ENCODE measurements at places on chromosomes 16 and 17.

- no peak for DNase-seq
Measured at GRCh38 chr16:88844419-88845036, 12.2 kb downstream of the GALNS start.

DNA sequence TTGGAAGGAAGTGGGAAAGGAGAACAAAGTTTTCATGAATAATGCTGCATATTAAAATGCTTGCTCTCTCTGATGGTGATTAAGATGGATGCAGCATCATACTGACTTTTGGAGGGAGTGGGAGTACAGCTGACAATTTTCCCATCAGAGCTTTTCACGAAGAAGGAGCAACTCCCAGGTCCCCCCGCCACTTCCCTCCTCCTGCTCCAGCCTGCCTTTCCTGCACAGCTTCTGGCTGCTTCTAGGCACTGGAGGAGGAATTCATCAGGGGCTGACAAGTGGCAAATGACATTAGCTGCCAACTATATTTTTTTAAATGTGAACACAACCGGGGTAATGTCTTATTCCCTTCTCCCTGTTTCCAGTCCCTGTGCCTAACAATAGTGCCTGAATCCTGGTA lies 477.9 kb downstream of the SHISA9 start:
- DNase-seq = no peak

GRCh38 chr17:79794659-79795511 lies 2.0 kb downstream of the CBX8 start:
- no peak for DNase-seq

DNA sequence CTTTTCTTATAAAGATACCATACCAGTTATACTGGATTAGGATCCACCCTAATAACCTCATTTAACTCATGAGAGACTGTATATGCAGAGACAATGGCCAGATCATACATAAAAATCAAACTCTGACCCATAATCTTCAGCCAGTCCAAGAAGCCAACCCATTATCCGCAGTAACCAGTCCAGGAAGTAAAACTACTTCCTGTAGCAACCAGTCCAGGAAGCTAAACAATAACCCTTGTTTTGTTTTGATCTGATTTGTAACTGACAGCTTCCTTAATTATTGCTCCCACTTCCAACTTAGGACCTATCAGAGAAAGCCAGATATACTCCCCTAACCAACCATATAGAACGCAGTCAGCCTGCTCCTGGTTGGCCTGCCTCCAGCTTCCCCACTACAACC lies 19.2 kb upstream of the SSTR2 start:
- DNase-seq = no peak

GRCh38 chr16:22077700-22078313 lies 14.5 kb upstream of the VWA3A start:
- no peak for DNase-seq

- DNase-seq = no peak
Measured at GRCh38 chr17:2195729-2196128, 107.9 kb downstream of the SMG6 start.

- no peak for DNase-seq
Measured at GRCh38 chr17:47288531-47289116, 35.0 kb downstream of the ITGB3 start.

GRCh38 chr16:56042416-56042815 lies 148.9 kb upstream of the GNAO1 start:
- no peak for DNase-seq

GRCh38 chr17:27546624-27547300 lies 84.2 kb upstream of the LGALS9 start:
- DNase-seq = no peak

DNA sequence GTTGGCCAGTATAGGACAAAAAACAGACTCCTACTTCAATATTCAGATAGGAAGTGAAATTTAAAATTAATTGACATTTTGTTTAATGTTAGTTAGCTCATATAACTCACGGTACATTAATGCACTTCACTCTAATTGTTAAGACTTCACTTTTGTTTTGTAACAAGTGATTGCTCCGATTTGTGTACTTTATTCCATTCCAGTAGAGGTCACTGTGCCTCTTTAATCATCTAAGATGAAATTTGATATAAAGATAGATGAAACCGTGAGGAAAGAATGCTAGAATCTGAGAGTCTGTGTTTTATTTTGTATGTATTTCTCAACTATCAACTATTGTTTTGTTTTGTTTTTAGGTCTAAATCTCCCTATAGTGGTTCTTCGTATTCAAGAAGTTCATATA lies 29.0 kb downstream of the RBBP6 start:
- no peak for DNase-seq

DNA sequence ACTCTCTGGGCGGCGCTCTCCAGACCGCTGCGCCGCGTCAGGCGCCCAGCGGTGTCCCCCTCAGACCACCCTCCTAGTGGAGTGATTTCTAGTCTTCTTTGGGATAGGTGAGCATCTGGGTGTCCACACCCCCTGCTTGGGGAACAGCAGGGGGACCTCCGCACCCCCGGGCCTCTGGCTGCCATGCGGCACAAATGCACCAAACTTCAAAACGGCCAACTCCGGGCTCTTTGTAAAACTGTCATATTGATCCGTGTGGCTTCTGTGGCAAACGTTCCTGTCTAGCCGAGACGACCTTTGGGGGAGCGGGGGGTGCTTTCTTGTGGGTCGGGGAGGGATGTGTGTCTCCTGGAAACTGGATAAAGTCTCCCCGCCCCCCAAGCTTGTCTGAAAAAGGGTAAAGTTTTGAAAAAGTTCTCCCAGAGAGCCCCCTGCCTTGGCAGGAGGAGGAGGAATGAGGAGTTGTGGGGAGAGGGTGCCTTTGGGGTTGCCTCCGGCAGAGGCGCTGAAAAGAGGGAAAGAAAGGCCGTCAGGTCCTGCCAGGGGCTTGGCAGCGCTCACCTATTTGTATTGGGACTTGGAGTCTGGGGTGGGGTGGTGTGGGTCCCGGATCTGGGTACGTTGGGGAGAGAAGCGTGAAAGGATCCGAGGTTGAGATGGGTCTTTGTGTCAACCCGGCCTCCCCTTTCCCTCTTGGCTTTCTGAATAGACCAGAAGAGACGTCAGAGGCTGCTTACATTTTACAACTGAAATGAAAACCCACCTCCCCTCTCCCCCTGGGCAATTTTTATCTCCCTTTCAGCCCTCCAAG lies 2.2 kb upstream of the CHD3 start:
- no peak for DNase-seq

DNA sequence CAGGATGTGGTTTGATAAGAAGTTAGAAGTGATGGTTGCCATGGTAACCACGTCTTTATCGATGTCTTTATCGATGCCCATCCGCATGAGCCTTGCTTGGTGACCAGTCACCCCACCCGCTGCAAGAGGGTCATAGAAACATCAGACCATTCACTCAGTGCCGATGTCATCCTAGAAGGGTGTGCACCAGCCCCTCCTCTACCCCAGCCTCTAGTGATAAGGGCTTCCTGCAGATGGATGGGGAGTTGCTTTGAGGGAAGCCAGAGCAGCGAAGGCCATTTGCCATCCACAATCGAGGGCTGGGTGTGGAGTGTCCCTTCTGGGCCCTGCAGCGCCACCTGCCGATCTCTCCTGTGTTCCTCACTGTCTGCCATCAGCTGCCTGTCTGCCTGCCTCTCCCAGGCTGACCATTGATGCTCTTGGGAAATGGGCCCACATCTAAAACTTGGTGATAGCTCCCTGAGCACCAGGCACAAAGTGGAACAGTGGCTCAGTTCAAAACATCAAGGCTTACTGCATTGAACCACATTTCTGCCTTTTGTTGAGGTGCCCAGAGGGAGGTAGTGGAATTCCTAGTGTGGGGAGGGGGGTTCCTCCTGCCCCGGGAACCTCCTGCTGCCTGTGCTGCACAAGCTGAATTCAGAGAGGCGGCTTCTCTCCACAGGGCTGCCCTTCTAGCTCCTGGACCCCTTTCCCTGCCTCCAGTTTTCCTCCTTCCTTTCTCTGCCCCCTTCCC lies 8.9 kb downstream of the CALB2 start:
- peak; percentile 5 for DNase-seq

DNA sequence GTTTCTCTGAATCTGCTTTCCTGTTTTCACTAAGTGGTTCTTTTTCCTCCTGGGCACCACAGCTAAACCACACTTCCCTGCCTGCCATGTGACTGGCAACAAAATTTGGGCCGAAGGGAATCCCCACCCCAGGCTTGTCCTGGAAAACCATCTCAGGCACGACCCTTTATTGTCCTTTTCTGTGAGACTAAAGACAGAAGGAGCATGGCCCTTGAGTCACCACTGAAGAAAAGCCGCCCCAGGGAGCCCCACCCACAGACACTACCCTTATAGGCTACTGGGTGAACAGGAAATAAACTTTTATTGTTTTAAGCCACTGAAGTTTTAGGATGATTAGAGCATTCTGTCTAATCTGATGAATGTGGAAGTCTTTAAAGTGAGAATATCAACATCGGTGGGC lies 88.6 kb upstream of the BRD7 start:
- DNase-seq = no peak

GRCh38 chr17:50101346-50102163 lies 6.4 kb downstream of the PDK2 start:
- DNase-seq = peak; percentile 72

DNA sequence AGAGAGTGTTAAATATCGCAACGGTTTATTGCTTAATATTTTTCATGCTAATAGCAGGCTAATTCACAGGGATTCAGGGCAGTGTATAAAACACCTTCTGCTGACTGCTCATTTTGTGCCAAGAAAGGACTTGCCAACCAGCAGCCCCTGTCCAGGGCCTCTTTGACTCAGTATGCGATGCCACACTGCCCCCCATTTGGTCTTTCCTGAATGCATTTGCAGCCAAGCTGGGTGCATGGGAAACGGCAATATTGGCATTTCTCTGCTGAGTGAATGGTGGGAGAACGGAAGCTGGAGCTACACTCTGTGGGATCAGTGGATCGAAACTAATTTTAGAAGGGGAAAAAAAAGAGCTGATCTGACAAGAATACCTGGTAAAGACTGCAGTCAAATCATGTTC lies 152.9 kb upstream of the C16orf82 start:
- DNase-seq = no peak

DNA sequence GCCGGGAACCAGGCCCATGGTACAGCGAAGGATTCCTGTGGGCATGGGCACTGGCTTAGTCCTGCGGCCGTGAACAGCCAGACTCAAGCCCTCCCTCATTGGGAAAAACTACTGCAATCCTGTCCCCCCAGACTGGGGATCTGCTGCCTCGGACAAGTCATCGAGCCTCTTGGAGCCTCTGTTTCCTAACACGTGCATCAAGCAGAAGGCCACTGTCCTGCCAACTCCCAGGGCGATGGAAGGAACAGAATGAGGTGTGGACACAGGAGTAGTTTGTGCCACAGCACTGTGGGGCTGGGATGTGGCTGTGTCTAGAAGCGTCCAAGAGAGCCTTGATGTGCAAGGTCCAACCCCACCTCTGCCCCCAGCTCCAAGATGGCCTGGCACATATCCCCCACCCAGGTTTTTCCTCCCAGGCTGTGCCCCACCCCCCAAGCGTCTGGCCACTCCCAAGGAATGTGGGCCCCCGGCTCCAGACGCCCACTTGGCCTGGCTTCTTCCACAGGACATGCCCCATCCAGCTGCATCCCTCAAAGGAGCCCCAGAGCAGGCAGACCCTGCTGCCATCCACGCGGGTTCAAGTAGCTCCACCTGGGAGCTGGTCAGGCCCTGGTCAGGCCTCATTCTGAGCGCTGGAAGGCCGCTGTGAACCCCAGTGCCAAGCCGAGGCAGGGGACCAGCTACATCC lies 3.4 kb downstream of the CAMKK1 start:
- DNase-seq = no peak

DNA sequence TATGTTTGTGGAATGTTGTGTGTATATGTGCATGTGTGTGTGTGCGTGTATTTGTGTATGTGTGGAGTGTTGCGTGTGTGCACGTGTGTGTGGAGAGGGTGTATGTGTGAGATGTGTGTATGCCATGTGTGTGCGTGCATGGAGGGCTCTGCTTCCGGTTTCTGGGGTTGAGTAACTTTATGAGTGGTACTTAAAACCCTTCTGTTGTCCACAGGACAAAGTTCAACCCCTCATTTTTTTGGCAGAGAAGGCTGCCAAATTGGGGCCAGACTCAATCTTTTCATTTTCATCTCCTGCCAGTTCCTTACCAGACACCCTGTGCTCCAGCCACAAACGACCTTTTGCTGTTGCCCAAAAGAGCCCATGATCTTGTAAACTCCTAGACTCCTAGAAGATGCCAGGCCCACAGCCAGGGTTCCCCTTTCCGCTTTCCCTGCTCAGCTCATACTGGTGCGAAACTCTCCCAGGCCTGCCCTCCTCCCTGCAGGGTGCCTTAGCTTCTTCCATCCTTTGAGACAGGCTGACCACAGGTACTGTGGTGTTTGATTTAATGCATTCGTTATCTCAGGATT lies 100.2 kb downstream of the CMIP start:
- no peak for DNase-seq

DNA sequence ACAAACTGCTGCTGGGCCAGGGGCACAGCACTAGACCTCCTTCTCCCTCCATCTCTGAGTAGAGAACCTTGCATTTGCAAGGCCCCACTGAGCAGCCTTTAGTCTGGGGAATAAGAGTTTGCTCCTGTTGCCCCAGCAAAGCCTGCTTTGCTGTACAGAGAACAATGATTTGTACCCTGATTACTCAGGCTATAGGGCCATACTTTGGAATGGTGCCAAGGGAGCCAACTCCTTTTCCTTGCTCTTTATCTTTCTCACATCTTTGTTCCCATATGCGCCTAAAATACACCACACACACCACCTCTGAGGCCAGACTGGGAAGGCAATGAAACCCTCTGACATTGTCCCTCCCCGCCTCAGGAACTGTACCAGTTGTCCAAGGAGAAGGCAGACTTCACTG lies 21.2 kb downstream of the LIG3 start:
- DNase-seq = no peak

DNA sequence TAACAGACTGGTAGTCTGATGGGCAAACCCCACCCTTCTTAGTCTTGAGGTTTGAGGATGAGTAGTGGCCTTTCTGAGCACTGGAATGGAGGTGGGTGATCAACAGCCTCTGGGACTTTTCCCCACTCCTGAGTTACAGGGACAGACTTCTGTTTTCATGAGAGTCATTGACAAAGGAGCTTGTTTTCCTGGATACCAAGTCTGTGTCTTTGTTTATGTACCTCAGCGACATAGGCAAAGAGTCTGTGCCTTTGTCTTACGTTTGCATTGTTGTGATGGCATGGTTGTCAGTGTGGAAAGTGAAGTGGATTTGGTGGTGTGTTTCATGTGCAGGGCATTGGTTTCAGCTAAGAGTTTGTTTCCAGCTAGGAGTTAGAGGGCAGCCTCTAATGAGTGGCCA lies 17.5 kb downstream of the EPN2 start:
- no peak for DNase-seq

- no peak for DNase-seq
Measured at GRCh38 chr17:34275881-34276280, 5.9 kb downstream of the CCL7 start.

Data from amygdala (tissue), 56 donors.